ENCODE measurements at places on chromosomes 12 and 14. TPM values are rescaled to one million over a fixed set of nuclear protein-coding genes. Genes with fewer than 3 reads are reported as not detected.

- peak; percentile 67 for DNase-seq
These were observed 486 bp upstream of the AKT1 start for GRCh38 chr14:104795781-104796686.

DNA sequence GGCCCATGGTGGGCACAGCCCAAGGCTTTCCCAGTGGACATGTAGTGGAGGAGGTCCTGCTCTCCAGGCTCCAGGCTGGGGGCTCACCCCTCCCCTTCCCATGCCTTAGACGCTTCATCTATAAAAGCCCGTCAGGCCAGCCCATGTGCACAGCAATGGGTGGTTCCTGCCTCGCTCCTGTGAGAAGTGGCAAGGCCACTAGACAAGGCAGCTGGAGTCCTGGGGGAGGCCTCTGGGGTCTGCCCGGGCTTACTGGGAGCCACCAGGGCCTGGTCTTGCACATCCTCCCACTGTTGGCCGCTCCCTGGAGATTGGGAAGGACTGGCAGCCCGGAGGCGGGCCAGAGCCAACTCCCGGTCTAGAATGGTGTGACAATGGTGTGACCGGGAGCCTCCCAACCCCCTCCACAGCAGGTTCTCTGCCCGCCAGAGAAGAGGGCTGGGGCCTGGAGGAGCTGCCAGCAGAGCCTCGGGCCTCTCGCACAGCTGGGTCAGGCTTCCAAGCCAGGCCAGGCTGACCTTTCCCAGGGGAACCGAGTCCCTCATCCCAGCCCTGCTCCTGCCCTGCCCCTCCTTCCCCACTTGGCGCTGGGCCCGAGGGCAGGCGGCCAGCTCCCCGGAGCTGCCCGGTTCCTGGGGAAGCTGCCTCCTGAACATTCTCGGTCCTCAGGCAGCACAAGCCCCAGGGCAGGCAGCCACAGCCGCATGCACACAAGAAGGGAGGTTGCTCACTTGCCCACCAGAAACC, 97.9 kb downstream of the RFLNA start:
- DNase-seq = no peak

RTN1 gene
- total RNA-seq = not detected

CAPZA3 gene
- not detected for total RNA-seq

Data from activated CD4-positive, alpha-beta memory T cell treated with anti-CD3 and anti-CD28 coated beads for 36 hours (primary cell).